Common myeloid progenitor, CD34-positive (primary cell): ENCODE measurements at places on chromosomes 12 and 14.

GRCh38 chr12:118884226-118884625 lies 97.1 kb upstream of the SRRM4 start:
- no peaks in the 10 kb centered on the region for H3K27me3 ChIP-seq
- H3K4me1 ChIP-seq: no peaks in the 10 kb centered on the region
- H3K27ac ChIP-seq: no peak overlapping the region
- H3K36me3 ChIP-seq: no peaks in the 10 kb centered on the region

GRCh38 chr14:64726585-64726890 lies 22.3 kb downstream of the PLEKHG3 start:
- peaks cover 41% of the 10 kb centered on the region for H3K36me3 ChIP-seq
- DNase-seq: no peak
- H3K27ac ChIP-seq: no peak overlapping the region

GRCh38 chr12:50609292-50609874 lies 104.6 kb downstream of the DIP2B start:
- peaks cover 3% of the 10 kb centered on the region for H3K36me3 ChIP-seq
- DNase-seq: no peak
- H3K27me3 ChIP-seq: no peaks in the 10 kb centered on the region
- no peak overlapping the region for H3K27ac ChIP-seq

GRCh38 chr14:88191605-88192004 lies 131.5 kb downstream of the KCNK10 start:
- peaks cover 16% of the 10 kb centered on the region for H3K27me3 ChIP-seq
- peaks cover 4% of the 10 kb centered on the region for H3K4me1 ChIP-seq
- no peak overlapping the region for H3K27ac ChIP-seq
- H3K4me3 ChIP-seq: no peak overlapping the region
- DNase-seq: no peak
- H3K36me3 ChIP-seq: no peaks in the 10 kb centered on the region

GRCh38 chr14:21168055-21168454 lies 12.2 kb upstream of the OR5AU1 start:
- no peak for DNase-seq
- H3K36me3 ChIP-seq: no peaks in the 10 kb centered on the region
- no peak overlapping the region for H3K27ac ChIP-seq
- H3K27me3 ChIP-seq: no peaks in the 10 kb centered on the region

DNA sequence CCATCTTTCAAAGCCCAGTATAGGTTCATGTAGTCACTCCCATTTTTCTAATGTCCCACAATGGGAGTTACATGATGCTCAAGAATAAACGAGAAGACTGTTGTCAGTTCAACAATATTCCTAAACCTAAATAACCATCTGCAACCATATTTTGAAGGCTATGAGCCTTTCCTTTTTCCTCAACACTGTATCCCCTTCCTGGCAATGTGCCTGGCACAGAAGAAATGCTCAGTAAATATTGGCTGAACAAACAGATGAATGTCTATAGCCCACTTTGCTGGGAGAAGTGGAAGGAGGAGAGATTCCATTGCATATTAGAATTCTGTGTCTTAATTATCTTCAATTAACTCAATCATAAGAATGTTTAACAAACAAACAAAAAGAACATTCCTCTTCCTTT lies 6.1 kb downstream of the ARMH4 start:
- H3K4me3 ChIP-seq: no peak overlapping the region
- no peak overlapping the region for H3K27ac ChIP-seq
- H3K4me1 ChIP-seq: no peaks in the 10 kb centered on the region
- no peak for DNase-seq
